ENCODE measurements at places on chromosomes 4 and X.

DNA sequence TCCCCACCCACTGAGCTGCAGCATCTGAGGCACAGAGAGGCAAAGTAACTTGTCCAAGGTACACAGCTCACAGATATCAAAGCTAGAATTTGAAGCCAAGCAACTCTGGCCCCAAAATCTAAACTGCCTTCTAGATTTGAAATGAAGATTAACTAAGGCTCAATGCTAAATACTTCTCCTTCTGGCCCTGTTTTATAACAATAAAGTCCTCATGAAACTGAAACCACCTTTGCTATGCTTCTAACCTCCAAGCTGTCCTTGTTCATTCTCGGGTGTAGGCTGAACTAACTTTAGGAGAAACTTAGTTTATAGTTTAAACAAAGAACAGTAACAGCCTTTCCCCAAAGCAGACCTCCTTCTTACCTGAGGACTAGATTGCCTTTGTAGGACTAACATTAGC lies 93.6 kb downstream of the DCTD start:
- DNase-seq: no peak

GRCh38 chr4:175531405-175532091 lies 280.5 kb downstream of the GPM6A start:
- no peak for DNase-seq

DNA sequence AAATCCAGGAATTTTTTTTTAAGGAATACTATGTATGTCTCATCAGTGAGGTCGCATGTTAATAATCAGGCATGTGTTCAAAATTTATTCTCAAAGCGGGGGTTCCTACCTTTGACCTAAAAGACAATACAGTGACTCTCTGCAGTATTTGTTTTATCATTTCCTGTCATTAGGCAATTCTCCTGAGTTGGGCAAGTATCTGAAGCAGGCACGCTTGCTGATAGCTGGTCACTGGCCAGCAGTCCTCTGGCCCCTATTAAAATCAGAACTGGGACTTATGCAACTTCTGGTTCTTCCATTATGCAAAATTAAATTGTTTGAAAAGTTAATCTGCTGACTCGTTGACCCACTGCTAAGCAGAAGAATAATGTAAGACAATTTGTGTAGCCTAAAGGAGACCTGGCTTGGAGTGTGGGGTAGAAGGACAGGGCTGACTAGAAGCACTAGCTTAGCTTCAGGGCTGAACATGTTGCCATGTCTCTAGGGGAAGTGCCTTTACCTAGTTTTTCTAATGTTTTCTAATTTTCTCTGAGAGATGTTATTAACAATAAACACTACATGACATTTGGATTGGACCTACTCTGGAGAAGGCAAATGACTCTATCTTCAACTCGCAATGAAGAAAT lies 36.0 kb upstream of the GABRA2 start:
- DNase-seq: no peak

DNA sequence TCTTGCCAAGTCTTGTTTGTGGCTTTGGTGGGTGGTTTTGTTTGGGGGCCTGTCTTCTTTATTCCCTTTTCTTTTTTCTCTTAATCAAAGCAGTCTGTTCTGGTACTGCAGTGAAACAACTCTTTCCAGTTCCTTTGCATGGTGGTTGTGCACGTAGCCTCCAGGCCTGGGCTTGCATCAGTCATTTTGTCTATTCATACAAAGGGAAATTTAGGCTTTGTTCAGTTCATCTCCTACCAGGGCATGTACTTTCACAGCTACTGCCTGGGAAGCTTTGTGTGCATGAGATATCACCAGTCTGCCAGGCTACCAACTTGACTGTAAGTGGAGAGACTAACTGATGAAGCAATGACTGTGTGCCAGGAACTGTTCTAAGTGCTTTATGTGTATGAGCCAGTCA lies 8.5 kb downstream of the TRIM2 start:
- no peak for DNase-seq

GRCh38 chr4:154078504-154079350 lies 289.8 kb upstream of the SFRP2 start:
- DNase-seq: no peak

DNA sequence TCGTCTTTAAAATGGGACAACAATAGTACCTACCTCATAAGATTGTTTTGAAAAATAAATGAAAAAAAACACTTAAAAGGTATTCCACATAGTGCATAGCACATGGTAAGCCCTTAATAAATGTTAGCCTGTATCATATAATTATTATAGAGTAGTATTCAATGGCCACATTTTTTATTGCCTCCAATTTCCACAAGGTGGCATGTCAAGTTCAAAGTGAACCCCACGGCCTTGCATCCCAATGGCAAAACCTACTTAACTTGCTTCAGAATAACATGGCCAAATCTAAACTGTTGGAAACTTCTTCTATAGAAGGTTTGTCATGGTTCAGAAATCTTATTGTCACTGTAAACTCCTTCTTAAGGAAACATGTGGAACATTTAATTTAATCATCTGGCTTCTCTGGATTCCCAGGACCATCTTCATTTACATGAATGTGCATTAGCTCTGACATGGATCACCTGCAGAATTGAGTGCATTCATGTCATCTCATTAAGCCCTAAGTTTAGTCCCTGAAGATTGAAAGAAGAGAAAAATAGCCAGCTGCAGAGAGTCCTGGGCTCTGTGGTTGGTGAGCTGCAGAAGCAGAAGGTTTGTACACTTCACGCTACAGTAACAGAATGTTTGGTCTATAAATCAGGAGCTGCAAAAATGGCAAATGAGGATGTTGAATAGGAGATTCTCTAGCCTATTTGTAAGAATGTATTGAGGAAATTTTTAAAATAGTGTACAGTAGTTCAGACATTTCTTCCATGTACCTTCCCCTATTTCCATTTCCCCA lies 61.0 kb downstream of the ANXA3 start:
- no peak for DNase-seq
